Muscle of arm (tissue), 14 donors: ENCODE measurements at places on chromosomes 16 and 17. TPM values are rescaled to one million over a fixed set of nuclear protein-coding genes. Genes with fewer than 3 reads are reported as not detected.

Gene ETV4
- 4.9 TPM for polyA plus RNA-seq

Gene SAT2
- polyA plus RNA-seq, result 64.1 TPM

Gene CMTM2
- polyA plus RNA-seq, result not detected

Gene RNF43
- 0.11 TPM for polyA plus RNA-seq

Gene PARD6A
- 0.90 TPM for polyA plus RNA-seq

- DNase-seq, result no peak
Measured at GRCh38 chr17:29546830-29547229, 20.0 kb downstream of the ABHD15 start.

- DNase-seq, result no peak
Measured at GRCh38 chr16:22323959-22324786, 27.0 kb downstream of the POLR3E start.

- no peak for DNase-seq
Measured at GRCh38 chr17:179066-179432, 2.4 kb downstream of the DOC2B start.

DNA sequence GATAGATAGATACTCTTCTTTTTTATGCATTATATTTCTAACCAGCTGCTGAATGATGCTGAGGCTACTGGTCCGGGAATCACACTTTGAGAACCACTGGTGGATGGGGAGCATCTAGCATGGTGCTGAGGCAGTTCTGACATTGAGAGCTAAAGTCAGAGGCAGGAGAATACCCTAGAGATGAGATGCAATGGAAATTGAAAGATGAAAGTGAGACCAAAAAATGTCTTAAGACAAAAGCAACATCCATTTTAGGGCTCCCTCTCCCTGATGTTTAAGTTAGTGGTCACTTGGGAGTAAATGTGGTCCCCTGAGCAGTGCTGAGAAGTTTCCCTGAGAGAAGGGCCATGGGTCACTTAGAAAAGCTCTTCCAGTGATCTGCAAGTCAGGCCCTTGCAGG is 6.8 kb downstream of the PCTP start:
- DNase-seq, result no peak

DNA sequence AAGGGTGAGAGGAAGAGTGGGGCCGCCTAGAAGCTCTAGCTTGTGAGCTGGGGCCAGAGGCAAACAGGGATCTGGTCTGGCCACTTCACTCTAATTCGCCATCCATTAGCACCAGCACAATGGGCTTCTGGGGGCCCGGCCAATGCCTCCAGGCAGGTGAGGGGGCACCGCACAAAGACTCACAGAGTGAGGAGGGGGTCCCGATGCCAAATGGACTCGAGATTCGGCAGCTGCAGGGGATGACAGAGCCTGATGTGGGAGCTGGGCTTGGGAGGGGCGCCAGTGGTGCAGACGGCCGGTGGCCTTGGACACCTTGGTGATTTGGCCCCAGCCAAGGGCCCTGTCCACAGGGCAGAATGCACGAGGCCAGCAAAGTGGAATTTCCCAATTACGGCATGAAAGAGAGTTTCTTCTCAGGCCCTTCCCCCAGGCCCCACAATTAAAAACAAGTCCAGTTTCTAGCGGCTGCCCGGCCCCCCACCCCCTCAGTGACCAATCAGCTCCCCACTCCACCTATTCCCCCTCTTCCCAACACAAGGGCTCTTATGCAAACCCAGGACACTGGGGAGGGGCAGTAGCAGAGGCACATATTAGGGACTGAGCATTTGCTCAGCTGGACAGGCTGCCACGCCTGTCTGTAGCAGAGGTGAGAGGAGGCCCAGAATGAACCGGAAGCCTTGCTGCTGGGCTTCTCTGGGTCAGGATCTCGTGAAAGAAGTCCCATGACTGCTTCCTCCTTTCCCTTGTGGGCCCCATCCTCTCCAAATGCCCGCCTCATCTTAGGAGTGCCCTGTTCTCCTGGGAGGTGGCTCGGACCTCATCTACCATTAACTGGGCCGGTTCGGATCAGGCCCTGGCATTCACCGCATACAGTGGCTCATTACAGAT is 39.4 kb upstream of the MTSS2 start:
- no peak for DNase-seq

DNA sequence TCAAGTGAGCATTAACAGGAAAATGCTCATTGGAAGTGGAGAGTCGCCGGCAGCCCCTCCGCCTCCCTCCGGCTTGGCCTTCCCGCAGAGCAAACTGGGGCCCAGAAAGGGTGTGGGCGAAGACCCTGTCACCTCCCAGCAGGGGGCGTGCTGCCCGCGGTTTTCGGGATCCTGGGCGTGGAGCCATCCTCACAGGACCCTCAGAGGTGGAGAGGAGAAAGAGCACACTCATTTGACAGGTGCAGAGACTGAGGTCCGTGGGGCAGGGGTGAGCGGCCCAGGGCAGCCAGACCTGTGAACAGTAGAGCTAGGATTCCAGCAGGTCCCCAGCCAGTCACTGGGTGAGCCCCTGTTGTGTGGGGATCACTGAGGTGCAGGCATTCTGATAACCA is 1002.9 kb downstream of the KCNJ18 start:
- no peak for DNase-seq

GRCh38 chr17:72125742-72126141 is 4.9 kb downstream of the SOX9 start:
- no peak for DNase-seq

GRCh38 chr16:15573274-15573895 is 69.6 kb downstream of the MARF1 start:
- no peak for DNase-seq

DNA sequence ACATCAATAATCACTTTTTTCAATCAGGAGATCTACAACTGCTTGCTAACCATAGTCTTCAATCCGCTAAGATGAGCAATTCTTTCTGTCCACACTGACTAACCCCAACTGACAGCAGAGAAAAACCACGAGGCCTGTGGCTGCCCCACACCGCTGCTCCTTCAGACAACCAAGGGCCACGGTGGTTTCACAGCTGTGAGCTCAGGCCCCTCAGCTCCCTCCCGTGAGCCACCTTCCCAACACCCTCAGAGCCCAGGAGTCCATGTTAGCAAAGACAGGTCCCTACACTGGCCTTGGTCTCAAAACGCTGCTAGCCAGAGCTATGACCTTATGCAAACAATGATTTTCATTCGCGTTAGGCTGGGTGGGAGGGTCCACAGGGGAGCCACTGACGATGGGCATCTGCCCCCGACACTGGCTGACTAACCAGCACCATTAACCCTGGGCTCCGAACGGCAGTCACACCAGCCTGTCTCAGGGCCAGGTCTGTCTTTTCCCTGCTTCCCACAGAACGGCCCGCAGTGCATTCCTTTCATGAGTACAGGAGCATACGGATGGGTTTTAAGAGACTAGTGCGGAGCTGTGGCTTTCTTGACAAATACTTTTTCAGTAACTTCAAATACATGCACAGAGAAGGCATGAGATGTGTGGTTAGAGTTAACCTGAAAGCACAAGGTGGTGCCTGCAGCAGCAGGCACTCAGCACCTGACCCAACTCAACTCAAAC is 67.3 kb downstream of the ANKRD11 start:
- no peak for DNase-seq

DNA sequence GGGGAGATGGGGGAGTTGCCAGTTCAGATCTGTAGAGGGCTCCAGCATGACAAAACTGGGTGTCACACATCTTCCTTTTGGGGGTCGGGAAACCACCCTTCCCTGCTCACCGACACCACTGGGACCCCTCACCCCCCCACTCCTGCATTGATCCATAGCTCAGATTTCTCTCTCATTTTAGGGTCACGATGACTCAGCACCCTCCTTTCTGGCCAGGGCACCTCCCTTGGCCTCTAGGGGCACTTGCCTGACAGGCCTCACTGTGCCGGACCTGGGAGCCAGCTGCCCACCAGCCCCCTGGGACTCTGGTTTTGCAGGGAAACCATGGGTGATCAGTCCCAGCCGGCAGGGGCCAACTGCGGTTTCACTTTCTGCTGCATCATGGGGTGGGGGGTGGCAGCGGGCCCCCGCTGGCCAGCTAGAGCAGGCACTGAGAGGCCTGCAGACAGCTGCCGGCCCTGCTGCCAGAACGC is 239.4 kb downstream of the MRTFB start:
- no peak for DNase-seq

DNA sequence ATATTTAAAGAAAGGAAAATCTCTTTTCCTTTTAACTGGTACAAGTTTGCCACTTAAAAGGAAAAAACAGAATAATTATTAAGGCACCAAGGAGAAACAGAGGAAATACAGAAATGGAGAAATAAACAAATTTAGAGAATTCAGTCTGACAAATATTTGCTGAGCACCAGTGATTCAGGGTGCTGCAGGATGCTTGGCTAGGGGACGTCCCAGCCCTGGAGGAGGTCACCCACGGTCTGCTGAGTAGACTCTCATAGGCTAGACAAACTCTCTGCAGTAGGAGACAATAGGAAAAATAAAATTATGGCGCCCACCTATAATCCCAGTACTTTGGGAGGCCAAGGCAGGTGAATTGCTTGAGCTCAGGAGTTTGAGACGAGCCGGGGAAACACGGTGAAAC is 15.9 kb downstream of the C1QTNF1 start:
- DNase-seq, result no peak

DNA sequence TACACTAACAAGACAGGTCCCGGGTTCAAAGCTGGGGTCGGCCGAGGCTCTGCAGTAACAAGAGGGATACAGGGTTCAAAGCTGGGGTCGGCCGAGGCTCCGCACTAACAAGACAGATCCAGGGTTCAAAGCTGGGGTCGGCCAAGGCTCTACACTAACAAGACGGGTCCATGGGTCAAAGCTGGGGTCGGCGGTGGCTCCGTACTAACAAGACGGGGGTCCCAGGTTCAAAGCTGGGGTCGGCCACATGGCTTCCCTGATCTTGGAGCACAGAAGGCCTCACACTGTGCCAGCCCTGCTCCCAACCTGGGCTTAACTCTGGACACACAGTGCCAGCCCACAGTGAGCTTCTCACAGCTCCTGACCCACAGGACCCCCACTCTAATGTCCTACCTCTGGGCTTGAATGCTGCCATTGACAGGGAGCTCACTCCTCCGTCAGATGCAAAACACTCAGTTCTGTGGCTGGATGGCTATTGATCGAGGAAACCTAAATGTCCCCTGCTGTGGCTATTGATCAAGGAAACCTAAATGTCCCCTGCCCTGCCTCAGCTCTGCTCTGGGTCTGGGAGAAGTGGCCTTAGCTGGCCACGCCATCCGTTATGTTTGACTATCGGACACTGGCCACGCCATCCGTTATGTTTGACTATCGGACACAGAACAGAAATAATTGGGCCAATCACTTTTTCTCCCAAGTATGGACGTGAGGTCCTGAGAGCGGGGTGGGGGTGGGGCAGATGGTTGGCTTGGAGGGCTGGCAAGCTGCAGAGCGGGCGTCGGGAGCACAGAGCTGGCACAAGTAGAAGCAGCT is 54.6 kb upstream of the DOC2B start:
- DNase-seq, result no peak

DNA sequence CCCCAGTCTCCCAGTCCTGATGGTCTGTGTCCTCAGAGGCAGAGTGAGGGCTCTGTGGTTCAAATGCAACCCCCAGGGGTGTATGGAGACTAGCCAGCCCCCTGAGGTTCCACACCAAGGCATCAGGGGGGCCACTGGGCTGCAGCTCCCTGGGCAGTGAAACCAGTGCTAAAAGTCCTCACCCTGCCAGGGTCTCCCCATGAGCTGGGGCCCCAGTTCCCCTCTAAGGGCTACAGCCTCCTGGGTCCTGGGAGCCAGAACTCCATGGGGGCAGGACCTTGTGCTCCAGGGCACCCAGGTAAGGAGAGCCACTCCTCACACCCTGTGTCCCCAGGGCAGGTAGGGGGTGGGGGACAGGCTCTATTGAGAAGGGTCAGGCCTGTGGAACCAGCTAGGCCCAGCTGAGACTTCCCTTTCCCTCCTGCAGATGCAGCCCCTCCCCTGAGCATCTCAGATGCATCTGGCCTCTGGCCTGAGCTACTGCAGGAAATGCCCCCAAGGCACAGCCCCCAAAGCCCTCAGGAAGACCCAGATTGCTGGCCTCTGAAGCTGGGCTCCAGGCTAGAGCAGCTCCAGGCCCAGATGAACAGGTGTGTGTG is 6.4 kb upstream of the DCAF7 start:
- no peak for DNase-seq

- no peak for DNase-seq
Measured at GRCh38 chr17:44144966-44145739, 3.4 kb downstream of the HROB start.

GRCh38 chr16:72836181-72836580 is 211.7 kb downstream of the ZFHX3 start:
- DNase-seq, result no peak

- DNase-seq, result no peak
Measured at GRCh38 chr17:335691-336090, 16.9 kb downstream of the RPH3AL start.

- no peak for DNase-seq
Measured at GRCh38 chr17:74566132-74566753, 1.1 kb downstream of the CD300H start.

DNA sequence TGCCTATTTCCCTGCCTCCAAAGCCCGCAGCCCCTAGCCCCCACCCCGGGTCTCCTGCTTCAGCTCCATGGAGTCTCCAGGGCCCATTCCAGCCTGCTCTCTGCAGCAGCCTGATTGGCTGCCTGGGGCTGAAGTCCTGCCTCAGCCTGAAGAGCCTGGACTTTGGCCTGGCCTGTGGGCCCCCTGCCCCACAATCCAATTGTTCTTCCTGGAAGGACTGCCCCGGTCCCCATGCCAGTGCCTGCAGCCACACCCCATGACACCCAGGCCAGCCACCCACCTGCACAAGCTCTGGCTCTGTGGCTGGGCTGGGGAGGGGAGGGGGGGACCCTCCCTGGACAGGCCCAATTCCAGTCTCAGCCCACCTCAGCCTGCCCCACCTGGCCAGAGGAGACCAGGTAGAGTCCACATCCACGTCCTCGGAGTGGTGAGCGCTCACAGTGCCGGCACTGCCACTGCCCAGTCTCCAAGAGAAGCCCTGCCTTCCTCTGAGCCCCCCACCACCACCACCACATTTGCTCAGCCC is 12.3 kb downstream of the ENPP7 start:
- no peak for DNase-seq

GRCh38 chr17:4059656-4060055 is 83.2 kb downstream of the ZZEF1 start:
- no peak for DNase-seq
